ENCODE measurements at places on chromosomes 12 and 14.

DNA sequence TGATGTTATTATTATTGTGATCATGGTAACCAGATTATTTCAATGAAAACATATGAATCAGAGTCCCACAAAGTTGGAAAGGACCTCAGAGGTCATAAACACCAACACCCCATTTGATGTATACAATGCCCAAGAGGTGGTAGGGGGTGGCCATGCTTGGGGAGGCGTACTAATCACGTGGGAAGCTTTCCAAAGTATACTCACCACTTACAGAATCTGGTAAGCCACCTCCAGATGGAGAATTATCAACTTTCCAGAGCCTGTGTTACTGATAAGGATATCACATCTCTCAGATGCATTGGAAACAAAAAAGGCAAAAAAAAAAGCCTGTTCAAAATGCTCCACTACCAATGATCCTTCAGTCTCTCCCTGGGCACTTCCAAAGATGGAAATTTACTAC is 8.4 kb downstream of the DAD1 start:
- no peak for DNase-seq

GRCh38 chr12:76247026-76247646 is 101.1 kb downstream of the BBS10 start:
- DNase-seq: no peak

DNA sequence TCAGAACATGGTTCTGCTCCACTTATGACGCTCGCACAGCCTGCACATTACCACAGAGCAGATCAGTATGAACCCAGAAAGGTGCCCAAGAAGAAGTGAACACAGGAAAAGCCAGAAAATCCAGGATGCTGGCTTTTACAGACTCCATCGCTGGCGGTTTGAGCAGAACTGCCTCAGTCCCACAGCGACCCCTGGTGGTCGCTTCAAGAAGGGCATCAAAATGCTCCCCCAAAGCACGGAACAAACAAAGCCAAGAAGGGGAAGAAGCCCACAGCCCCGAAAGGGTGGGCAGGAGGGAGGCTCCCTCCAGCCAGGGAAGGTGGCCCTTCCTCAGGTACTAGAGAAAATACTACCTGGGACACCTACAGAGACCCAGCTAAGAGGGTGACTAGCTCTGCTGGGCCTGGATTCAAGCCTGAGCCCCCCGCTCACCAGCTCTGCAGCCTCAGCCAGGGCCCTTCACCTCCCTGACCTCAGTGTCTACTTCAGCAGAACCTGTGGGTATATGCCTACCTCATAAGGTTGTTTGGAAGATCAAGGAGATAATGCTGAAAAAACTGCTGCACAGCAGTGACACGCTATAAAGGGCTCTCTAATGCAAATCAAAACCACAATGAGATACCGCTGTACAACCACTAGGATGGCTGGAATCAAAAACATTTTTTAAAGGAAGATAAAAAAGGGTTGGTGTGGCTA is 98.1 kb downstream of the NCOR2 start:
- DNase-seq: no peak

- DNase-seq: no peak
These were observed 743 bp downstream of the PUS1 start for GRCh38 chr12:131929581-131930456.

GRCh38 chr14:71314717-71315116 is 407.5 kb downstream of the PCNX1 start:
- no peak for DNase-seq

GRCh38 chr14:24398293-24398652 is 530 bp upstream of the NYNRIN start:
- DNase-seq: no peak

GRCh38 chr14:44565968-44566367 is 58.9 kb upstream of the FSCB start:
- DNase-seq: no peak

GRCh38 chr12:58224536-58225105 is 283.3 kb downstream of the ATP23 start:
- no peak for DNase-seq

DNA sequence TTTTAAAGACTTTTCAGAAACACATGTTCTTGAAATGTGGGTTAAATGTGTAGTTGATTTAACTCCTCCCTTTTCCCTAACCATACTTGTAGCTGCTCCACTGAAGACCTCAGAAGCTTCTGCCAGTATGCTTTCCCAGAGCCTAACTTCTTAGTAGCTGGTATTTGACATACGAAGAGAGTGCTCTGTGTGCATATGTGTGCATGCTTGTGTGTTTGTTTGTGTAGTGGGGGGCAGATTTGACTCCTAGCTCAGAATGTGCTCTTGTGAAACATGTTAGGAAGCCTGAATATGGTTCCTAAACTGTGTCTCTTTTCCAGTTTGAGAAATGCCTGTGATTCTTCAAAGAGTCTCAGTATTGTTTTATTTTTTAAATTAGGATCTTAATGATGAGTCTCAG is 420.4 kb downstream of the PCNX1 start:
- DNase-seq: no peak

GRCh38 chr12:93683410-93683809 is 6.2 kb downstream of the CRADD start:
- DNase-seq: no peak

DNA sequence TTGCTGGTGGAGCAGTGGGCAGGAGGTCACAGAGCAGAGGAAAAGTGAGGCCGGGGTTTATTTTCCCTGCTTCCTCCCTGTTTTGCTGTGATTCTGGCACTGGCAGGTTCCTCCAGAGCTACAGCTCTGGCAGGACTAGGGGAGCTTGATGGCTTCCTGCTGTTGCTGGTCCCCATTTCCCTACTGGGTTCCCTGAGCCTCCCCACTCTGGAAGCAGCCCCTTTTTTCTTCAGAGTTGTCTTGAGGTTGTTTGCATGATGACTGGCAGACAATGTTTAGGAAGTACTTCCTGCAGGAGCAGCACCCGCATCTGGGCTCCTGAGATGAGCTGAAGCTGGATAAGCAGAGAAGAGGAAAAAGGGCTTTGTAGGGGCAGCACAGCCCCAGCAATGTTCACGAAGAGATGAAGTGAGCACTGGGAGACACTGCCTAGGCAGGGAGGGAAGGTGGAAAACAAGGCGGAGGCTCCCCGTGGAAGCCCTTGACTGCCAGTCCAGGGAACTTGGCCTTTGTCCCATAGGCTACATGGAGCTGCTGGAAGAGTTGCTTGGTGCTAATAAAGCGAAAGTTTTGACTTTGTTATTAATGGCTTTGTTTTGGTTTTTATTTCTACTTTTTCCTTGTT is 126.9 kb downstream of the SLC38A6 start:
- DNase-seq: no peak

DNA sequence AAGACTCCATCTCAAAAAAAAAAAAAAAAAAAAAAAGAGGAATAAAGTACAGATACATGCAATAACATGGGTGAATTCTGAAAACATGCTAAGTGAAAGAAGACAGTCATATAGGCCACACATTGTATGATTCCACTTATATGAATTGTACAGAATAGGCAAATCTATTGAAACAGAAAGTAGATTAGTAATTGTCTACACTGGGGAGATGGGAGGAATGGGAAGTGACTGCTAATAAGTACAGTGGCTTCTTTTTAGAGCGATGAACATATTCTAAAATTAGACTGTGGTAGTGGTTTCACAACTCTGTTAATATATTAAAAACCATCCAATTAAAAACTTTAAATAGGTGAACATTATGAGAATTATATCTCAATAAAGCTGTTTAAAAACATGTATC is 74.4 kb downstream of the ANKS1B start:
- DNase-seq: no peak

GRCh38 chr14:101480747-101481530 is 80.4 kb upstream of the DIO3 start:
- DNase-seq: no peak

GRCh38 chr12:121300083-121300819 is 3.7 kb upstream of the CAMKK2 start:
- no peak for DNase-seq

DNA sequence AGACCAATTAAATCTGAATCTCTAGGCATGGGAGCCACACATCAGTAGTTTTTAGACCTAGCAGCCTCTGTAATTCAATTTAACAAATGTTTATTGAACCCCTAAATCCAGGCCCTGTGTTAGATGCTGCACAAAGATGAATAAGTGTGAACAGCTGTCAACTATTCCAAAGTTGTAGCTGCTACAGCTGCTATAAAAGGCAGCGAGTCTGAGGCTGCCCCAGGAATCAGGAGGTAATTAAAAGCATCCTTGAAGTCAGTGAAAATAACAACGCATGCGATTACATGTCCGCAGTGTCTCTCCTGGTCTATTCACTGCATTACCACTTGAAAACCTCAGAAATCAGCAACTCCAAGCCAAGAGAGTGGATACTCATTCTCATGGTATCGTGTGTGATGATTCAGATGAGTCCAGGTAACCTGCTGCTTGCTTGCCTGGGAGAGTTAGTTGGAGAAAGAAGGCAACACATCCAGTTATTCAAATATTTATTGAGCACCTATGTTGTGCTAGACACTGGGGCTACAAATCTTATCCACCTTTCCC is 34.9 kb upstream of the DDHD1 start:
- no peak for DNase-seq

DNA sequence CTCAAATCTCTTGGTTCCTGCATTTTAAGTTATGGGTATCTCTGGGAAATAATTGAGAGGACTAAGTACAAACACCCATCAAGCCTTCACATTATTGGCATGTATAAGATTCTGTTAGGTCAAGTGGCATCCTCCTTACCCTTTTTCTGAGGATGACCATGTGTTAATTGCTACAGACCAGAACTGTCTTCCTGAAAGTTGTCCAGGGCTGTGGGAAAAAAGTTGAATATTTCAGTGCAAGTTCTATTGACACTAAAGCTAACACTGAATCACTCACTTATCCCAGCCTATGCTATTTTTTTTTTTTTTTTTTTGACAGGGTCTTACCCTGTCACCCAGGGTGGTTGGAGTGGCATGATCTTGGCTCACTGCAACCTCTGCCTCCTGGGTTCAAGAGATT is 130.1 kb upstream of the HIF1A start:
- DNase-seq: no peak

DNA sequence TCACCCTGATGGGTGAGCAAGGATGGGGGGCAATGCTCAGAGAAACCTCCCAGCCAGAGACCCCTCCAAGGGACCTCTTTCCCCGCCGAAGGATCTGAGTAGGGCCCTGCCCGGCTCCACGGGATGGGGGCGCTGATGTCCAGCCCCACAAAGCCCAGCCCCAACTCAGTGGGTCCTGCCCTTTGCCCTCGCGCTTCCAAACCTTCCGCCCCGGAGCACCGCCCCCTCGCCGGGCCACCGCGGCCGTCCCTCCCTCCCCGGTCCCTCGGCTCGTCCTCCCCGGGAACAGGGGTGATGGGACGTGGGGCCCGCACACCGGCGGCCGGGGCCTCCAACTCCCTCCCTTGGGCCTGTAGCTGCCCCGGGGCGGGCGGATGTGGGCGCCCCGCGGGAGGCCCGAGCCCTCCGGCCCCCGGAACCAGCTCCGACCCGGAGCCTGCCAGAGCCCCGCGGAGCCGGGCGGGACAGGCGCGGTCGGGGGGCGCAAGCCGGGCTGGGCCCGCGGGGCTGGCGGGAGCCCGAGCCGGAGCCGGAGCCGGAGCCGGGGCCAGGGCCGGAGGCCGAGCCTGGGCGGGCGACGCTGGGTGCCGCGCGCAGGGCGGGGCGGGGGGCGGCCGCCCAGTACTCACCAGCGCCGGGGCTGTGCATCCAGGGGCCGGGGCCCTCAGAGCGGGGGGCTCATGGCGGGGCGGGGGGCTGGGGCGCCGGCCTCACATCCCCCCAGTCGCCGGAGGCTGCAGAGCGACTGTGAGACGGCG is 386 bp downstream of the HDAC7 start:
- DNase-seq: no peak

DNA sequence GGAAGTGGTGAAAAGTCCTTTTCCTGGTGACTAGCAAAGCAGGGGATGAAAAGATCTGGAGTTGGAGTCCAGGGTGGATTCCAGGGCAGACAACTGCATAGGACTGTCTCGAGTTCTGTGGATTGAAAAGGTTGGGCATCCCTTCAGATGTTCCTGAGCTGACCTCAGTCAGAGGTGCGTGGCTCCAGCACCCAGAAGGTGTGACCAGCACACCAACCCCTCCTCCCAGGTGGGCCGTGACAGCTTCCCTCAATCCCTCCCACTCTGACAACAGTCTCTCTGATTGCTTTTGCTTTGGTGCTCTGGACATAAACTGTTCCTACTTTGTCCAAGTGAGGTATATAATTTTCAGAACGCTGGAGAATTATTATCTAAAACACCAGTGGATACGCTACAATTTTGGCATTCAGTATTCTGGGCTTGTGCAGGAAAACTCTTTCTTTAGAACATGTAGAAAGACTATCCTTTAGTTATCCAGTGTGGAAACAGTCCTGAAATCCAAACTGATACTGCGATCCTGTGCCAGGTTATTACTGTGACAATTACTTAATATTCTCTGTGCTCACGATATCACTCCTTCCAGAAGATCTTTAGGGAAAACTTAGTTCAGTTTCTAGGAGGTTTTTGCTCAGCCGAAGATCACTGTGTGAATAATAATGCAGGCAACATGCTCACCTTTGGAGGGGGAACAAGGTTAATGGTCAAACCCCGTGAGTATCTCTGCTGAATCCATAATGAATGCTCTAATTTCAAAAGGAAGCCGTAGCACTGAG is 87.9 kb downstream of the DAD1 start:
- DNase-seq: no peak

DNA sequence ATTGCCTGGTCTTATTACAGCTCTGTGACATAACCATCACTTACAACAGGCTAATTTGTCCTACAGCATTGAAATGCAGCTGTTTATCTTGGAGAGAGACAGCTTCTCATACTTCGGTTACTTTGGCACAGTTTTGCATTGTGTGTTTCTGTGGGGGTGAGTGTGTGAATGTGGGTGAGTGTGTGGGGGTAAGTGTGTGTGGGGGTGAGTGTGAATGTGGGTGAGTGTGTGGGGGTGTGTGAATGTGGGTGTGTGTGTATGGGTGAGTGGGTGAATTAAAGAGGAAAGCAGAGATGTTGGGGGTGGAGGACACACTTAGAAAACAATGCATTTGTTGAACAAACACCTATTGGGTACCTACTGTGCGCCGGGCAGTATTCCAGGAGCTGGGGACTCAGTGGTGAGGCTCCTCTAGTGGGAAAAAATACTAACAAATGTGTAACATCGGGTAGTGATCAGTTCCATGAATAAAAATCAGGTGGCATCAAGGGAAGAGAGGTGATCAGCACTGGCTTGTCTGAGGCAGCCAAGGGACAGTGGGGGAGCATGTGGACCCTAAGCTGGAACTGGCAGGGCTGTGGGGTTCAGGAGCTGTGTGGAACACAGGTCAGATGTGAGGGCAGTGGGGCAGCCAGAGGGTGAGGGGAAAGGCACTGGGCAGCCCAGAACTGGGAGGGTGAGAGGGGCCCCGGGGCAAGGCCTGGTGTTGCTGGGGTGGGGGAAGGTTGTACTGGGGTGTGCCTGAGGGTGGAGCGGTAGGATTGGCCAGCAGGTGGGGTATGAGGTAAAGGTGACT is 44.1 kb upstream of the AMN start:
- DNase-seq: no peak

- no peak for DNase-seq
These were observed 51.8 kb downstream of the TSPAN8 start for GRCh38 chr12:71105956-71106355.

- DNase-seq: no peak
These were observed 175.8 kb downstream of the FOXN3 start for GRCh38 chr14:89241257-89241656.

DNA sequence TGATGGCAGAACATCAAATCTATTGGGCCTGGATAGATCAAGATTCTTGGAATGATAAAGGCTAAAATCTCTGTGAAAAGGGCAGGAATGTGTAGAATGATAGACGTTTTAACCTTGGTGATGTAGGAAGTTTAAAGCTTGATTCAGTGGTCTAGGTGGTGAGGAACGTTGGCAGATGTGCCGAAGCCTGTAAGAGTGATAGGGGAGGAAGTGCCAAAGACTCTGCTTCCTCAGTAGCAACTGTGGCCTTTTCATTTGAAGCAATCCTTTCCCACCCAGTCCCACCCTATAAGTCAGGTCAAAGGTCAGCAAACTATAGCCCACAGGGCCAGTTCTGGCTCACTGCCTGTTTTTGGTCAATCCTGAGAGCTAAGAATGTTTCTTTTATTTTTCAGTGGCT is 62.2 kb downstream of the MBIP start:
- DNase-seq: no peak
